ENCODE measurements at places on chromosomes 5 and 9.
A peak's percentile ranks its signal among the peaks of the same experiment; 100 is the strongest.

- no peak for ATAC-seq
These were observed 40.7 kb upstream of the ADAMTS2 start for GRCh38 chr5:179385914-179386313.

GRCh38 chr9:90607701-90608516 is 34.7 kb downstream of the DIRAS2 start:
- no peak for ATAC-seq

GRCh38 chr5:168705321-168705720 is 126.2 kb upstream of the PANK3 start:
- no peak for ATAC-seq

GRCh38 chr9:123434619-123435240 is 78.7 kb downstream of the CRB2 start:
- no peak for ATAC-seq

GRCh38 chr5:65151614-65152013 is 330.1 kb downstream of the ADAMTS6 start:
- ATAC-seq: no peak

GRCh38 chr5:5419291-5420210 is 2.9 kb upstream of the ICE1 start:
- no peak for ATAC-seq

GRCh38 chr9:115117999-115118878 is at the start of gene TNC:
TNC (minus strand) TSS chr9:115118157; CDS start chr9:115091018, 27,139 bp downstream.
- ATAC-seq: no peak

GRCh38 chr5:124873188-124873587 is 126.7 kb upstream of the ZNF608 start:
- no peak for ATAC-seq

- ATAC-seq: no peak
These were observed 172.0 kb downstream of the CRB2 start for GRCh38 chr9:123527981-123528380.

- peak; percentile 86 for ATAC-seq
These were observed 156.2 kb upstream of the S1PR3 start for GRCh38 chr9:88835038-88835466.

- no peak for ATAC-seq
These were observed 36.3 kb downstream of the ERGIC1 start for GRCh38 chr5:172870291-172870714.

DNA sequence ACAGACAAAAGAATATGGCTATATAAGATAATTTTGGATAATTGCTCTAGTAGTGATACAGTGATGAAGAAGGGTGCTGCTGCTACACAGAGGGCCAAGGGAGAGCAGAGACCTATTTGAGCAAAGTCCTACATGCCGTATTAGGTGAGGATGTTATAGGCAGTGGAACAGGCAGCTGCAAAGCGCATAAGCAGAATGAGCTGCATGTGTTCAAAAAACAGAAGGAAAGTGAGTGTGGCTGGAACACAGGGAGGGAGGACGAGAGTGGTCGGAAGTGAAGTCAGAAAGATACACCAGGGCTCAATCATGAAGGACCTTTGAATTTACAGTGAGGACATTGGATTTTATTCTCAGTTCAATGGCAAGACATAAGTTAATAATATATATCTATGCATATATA is 35.4 kb downstream of the ITGA2 start:
- no peak for ATAC-seq

- ATAC-seq: no peak
These were observed 114.3 kb upstream of the EPB41L4A start for GRCh38 chr5:112533362-112533761.

DNA sequence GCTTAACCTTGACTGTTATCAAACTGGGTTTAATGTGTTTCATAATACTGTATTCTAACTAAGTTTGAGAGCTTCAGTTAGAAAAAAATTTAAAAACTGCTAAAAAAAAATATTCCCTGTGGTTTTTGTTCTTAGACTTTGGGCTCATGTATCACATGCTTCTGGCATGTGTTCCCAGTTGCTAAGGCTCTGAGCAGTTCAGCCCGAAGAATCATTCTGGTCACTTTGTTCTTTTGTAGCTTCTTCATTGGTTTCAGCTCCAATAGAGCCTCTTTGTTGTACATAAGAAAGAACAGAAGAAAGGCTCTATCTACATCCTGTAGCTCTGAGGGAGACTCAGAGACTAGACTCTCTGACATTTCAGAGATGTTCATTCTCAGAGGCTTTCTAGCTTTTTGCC is 25.6 kb downstream of the KCNN2 start:
- no peak for ATAC-seq

- ATAC-seq: no peak
These were observed 255.3 kb downstream of the SYK start for GRCh38 chr9:91056917-91057316.

DNA sequence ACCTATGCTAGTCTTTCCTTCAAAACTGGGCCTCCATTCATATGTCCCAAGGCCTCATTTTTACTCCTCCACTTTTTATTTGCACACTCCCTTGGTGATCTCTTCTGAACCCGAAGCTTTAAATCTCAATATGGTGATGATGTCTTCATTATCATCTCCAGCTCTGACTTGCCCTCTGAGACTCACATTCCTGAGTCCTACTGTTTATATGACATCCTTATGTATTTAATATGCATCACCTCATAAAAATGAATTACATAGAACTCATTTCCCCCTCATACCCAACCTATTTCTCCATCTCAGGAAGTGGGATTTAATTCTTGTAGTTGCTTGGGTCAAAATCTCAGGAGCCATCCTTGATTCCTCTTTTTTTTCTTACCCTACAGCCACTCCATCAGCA is 473.0 kb downstream of the EBF1 start:
- no peak for ATAC-seq

Measured in activated CD4-positive, CD25-positive, alpha-beta regulatory T cell treated with anti-CD3 and anti-CD28 coated beads, Interleukin-2, amount 50 U/mL, for 24 hours (primary cell).